ENCODE measurements at places on chromosomes 13 and 19.
A peak's percentile ranks its signal among the peaks of the same experiment; 100 is the strongest.

DNA sequence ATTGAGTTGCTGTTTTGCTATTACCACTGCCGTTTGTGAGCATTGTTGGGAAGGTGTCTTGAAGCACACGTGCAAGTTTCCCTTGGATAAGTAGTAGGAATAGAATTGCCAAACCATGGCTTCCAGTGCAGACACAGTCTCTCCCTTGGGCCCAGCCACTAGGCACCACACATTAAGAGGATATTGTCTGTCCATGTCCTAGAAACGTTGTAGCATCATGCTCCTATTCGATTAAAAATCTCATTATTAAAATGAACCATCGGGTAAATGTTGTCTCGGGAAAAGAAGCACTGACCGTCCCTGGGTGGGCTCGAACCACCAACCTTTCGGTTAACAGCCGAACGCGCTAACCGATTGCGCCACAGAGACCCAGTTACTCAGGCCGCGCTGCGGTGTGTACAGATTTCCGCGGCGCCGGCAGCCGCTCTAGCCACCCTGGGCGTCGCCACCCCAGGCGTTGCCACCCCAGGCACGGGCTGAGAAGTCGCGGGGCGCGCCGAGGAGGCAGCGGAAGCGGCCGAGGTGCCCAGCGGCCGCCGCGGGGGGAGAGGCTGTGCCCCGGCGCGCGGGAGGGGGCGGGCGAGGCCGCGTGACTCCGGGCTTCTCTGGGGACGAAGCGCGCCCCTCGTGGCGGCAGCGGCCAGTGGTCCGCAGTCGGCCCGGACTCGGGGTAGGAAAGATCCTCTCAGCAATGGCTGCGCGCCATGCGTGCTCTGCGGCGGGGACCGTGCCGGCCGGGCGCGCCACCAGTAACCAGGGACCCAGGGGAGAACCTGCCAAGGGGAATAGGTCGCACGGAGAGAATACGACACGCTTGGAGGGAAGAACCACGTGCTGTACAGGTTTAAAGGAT lies 56.2 kb downstream of the USPL1 start:
- peak; percentile 92 for DNase-seq

GRCh38 chr19:53977991-53978731 lies 13.3 kb upstream of the CACNG6 start:
- peak; percentile 86 for DNase-seq

GRCh38 chr13:50685491-50685890 lies 158.0 kb downstream of the DLEU7 start:
- DNase-seq: no peak

GRCh38 chr19:5877882-5878281 lies 7.5 kb upstream of the FUT5 start:
- DNase-seq: no peak

GRCh38 chr13:104837756-104838155 lies 1697.7 kb downstream of the EFNB2 start:
- no peak for DNase-seq

- peak; percentile 5 for DNase-seq
Observed at GRCh38 chr13:42660333-42660965, 86.5 kb downstream of the TNFSF11 start.

DNA sequence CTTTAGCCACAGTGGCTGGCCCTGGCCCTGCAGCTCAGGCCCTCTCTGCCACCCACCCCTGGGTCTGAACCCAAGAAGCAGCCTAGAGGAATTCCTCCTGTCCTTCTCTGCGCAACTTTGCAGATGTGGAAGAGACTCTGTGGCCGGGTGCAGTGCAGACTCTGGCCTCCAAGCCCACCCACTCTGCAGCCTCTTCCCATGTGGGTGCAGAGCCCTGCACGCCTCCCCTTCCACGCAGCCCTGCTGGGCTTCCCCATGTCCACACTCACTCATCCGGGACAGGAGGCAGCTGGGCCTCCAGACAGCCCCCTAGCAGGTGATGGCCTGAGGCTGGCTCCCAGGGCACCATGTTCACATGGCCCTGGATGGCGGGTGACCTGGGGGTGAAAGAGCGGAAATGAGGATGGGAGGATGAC lies 2.5 kb downstream of the TEX29 start:
- no peak for DNase-seq

DNA sequence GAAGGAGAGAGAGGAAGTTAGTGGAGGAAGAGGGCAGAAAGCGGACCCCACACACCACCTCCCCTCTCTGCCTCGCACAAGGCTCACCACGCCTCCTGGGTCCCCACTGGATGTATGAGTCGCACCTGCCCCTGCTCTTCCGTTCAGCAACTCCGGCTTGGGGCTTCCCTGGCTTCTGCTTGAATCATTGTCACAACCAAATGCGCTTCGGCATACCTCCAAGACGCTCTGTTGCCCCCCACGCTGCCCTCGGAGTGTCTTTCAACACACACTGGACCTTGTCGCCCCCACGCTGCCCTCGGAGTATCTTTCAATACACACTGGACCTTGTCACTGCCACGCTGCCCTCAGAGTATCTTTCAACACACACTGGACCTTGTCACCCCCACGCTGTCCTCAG lies 247.2 kb downstream of the TEX29 start:
- DNase-seq: no peak

DNA sequence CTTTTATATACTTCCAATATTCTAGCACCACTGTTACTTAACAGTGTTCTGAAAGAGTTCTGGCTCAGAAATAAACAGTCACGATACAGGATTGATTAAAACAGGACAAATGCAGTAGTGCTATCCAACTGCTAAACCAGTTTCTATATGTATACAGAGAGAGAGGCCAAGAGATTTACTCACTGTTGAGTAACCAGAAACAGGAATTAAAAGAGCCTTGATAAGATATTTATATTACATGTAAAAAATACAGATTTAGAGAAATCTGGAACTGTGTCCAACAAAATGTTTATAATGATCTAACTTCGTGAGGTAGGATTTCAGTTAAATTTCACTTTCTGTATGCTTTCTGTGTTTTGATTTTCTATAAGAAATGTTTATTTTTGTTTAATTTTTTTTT lies 116.6 kb downstream of the CDK8 start:
- DNase-seq: no peak

DNA sequence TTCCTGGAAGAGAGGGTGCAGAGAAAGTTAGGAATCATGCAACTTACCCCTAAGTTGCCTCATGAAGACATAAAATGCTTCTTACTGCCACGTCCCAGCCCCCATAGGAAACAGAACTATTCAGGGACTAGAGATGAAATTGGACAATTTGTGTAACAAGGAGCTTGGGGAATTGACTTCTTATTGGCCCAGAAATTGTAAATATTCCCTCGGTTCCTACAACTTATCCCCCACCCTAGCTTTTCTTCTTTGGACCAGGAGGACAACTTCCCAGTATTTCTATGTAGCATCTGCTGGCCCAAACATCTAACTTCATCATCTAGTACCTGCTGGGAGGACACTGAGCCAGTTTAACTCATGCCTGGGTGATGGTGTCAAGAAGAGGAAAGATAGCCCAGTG lies at the start of gene OR1M1:
Gene OR1M1 (plus strand): TSS at position 301 of the 400 bp plus-strand sequence. CDS start 6,184 bp downstream, outside the sequence.
- no peak for DNase-seq

DNA sequence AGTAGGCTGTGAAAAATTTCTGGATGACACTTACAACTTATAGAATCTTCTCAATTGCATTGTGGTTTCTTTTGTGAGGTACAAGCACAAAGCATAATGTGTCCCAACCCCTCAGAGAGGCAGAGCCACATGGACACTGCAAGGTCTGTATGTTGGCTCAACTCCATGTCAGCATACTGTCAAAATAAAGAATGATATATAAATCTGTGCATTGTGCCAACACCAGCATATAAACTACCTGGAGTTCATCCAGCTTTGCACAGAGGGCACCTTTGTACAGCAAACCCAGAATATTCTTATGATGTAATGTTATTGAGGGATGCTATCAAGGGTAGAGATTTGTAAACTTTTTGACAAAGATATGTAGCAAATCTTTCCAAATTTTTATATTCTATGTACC lies 1065.8 kb upstream of the MIR17HG start:
- no peak for DNase-seq

GRCh38 chr13:106083620-106084350 lies 451.7 kb downstream of the EFNB2 start:
- DNase-seq: peak; percentile 63

DNA sequence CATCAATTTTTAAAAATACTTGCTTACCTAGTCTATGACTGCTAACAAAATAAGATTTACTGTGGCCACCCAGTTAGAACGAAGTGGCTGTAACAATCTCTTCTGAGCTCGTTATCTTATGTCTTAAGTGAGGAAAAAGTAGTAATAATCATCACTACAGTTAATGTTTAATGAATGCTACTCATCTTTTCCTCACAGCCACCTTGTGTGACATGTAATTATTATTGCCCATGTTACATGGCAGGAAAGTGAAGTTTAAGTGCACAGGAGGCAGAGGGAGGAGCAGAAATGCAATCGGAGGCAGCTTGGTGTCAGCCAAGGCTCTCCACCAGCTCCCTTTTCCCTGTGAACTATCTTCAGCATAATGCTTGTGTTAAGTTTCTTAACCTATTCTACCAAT lies 260.3 kb downstream of the B3GLCT start:
- DNase-seq: no peak

GRCh38 chr19:45079911-45080370 lies 881 bp downstream of the GEMIN7 start:
- no peak for DNase-seq

GRCh38 chr13:32035716-32036115 lies 4.1 kb downstream of the FRY start:
- no peak for DNase-seq

DNA sequence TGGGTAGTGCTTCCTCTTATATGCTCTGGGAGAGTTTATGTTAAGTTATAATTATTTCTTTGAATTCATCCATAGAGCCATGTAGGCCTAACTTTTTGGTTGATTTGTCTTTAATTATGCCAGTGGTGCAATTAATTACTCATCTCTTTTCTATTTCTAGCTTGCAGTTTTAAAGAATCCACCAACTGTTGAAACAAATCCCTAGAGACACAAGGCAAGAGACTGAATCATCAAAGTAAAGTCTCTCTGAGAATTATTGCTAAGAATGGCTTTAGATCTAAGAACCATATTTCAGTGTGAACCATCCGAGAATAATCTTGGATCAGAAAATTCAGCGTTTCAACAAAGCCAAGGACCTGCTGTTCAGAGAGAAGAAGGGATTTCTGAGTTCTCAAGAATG lies 5.9 kb upstream of the ZNF551 start:
- DNase-seq: no peak

DNA sequence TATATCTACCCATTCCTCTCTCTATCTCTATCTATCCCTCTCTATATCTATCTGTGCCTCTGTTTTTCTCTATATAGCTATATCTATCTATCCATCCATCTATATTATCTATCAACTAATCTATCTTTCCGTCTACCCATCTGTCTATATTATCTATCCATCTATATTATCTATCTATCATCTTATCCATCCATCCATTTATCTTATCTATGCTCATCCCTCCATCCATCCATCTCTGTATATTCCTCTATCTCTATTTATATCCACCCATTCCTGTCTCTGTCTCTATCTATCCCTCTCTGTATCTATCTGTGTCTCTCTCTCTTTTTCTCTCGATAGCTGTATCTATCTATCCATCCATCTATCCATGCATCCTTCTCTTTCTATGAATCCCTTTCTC lies 14.2 kb downstream of the PTGER1 start:
- no peak for DNase-seq

GRCh38 chr13:39463611-39464010 lies 139.4 kb downstream of the LHFPL6 start:
- no peak for DNase-seq

DNA sequence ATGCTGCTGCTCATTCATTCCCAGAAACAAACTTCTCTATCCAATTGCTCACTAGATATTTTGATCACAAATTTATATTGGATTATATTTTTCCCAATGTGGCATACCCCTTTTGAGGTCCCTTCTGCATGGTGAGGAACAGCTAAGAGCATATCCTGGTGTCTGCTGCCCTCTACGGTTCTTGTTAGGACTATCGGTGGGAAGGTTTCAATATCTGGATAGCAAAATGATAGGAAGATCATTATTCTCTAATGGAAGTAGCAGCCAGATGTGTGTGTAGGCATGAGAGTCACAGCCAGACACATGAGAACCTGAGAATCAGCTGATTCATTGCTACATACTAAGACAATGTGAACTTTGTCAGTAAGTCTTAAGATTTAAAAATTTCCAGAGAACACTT lies 1422.4 kb upstream of the MIR17HG start:
- DNase-seq: peak; percentile 1

GRCh38 chr13:45892513-45892912 lies 41.0 kb upstream of the SIAH3 start:
- DNase-seq: no peak

GRCh38 chr19:48571378-48572162 lies 19.6 kb downstream of the SULT2B1 start:
- no peak for DNase-seq

DNA sequence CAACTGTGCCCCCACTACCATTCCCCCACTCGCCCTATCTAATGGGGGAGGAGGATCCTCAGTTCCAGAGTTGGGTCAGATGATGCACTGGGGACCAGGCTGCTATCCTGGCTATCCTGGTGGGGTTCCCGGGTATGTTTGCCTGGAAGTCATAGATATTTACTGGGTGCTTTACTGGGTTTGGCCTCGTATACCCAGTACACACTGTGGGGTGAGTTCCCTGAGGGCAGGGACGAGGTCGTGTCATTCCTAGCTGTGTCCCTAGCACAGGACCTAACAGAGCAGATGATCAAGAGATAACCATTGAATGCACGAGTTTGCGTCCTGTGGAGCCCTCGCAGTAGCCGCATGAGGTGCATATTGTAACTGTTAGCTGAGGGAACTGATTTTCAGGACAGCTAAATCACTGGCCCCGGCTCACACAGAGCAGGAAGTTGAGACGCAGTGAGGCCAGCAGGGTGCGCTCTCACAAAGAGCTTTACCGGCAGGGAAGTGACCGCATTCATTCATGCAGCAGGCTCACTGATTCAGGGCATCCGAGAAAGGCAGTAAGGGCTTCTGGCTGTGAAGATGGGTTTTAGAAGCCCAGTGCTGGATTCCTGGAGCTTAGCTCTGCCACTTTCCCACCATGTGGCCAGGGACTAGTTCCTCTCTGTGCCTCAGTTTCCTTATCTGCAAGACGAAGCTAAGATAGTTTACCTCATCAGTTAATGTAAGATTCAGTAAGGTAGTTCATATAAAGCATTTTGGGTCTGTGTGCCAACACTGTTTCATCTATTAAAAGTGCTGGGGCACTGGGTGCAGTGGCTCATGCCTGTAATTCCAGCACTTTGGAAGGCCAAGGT lies 6.0 kb downstream of the RUVBL2 start:
- peak; percentile 67 for DNase-seq

DNA sequence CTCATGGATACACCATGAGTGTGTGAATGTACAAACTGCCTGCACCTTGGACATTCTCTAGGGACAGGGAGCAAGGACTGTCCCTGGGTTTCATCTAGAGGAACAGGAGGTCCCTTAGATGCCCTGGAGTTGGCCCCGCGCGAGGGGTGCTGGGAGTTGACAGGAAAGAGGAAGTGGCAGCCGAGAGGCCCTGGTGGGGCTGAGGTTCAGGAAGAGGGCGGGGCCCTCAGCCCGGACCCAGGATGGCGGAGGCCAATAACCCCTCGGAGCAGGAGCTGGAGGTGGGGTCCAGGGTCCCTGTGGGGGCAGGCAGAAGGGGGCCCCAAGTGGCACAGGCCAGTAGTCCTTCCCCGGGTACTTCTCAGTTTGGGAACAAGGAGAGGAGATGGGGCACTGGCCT lies 6.9 kb downstream of the PKN1 start:
- no peak for DNase-seq

All from EL (cell line).